ENCODE measurements at places on chromosomes 6 and 20. TPM values are rescaled to one million over a fixed set of nuclear protein-coding genes. Genes with fewer than 3 reads are reported as not detected.

Gene IL17A
- not detected for polyA plus RNA-seq

GRCh38 chr6:156383059-156383458 is 394.1 kb upstream of the ARID1B start:
- no peak for DNase-seq

Gene SLC26A8
- polyA plus RNA-seq: 0.21 TPM

DNA sequence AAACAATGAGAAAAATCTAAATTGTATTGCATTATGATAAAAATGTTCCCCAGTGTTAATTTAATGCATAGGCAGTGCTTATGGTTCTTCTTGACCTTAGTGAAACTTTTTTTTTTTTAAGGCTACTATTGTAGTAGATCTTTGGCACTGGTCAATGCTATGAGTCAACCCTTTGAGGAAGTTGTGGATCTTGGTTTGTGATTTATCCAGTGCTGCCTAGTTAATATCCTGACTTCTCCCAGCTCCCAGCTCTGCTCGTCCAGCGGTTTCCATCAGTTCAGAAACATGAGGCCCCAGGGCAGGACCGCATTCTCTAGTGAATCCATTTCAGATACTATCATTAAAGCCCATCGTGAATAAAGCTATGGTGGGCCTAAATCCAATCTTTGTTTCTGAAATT is 364.5 kb upstream of the JARID2 start:
- no peak for DNase-seq

- DNase-seq: no peak
Measured at GRCh38 chr6:135390458-135390857, 107.1 kb downstream of the AHI1 start.

DNA sequence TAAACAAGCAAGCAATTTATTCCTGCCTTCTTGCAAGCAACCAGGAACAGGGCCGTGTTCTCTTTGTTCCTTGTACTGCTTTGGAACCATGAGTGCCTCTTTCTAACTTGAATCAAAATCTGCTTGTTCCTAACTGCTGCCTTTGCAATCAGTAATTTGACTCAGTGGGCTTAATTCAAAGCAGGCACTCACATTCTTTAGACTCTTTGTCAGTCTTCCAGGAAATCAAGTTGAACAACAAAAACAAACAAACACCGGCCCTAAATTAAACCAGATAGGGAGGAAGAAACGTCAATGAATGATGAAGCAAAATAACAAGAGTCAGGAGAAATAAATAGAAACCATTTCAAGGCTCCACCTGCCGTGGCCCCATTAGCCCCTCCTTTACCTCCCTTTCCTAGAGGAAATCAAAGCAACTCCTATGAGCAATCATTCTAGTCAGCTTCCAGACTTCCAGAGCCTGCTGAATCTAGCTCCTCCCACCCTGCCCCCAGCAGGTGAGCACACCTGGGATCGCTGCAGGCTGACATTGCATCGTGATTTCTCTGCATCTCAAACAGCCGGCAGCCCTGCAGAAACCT is 582.2 kb upstream of the FLRT3 start:
- no peak for DNase-seq

Gene POU5F1
- polyA plus RNA-seq: 1.6 TPM

Gene LZTS3
- polyA plus RNA-seq: 15.8 TPM

DNA sequence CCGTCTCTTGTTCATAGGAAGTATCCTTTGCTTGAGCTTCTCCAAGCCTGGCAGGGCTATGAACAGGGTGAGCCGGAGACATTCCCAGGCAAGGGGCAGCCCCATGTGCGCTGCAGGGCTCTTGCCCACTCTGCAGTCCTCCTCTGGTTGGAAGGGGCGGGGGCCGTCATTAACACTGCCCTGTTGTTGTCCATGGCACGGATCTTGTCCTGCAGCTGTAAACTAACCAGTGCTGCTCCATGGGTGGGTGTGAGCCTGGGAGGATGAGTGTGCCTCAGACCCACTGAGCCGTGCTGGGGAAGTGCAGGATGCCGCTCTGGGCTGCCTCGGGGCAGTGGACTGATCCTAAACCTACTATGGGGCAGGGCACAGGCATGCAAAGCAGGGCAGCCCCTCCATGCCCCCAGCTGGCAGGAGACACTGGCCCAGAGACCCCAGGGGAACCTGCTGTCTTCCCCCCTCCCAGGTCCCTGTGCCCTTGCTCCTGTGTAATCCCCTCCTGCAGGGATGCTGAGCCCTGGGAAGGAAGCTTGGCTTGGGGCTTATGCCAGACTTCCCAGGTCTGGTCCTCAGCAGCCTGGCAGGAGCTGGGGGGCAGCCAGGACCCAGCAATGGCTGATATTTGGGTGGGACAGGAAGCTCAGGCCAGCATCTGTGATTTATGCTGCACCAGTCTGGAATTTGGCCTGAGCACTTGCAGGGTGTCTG is 8.5 kb downstream of the EBF4 start:
- DNase-seq: no peak

DNA sequence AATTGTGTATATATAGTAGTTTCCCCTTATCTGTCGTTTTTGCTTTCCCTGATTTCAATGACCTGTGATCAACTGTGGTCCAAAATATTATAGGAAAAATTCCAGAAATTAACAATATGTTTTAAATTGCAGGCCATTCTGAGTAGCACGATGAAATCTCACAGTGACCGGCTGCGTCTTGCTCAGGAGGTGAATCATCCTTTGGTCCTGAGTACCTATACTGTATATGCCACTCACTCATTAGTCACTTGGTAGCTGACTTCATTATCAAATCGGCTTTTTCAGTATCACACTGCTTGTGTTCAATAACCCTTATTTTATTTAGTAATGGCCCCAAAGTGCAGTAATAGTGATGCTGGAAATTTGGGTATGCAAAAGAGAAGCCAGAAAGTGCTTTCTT is 728.3 kb upstream of the EYS start:
- DNase-seq: no peak

Gene OPN5
- 0.61 TPM for polyA plus RNA-seq

- no peak for DNase-seq
Measured at GRCh38 chr20:41776421-41776820, 158.2 kb upstream of the CHD6 start.

Gene SPDEF
- 0.19 TPM for polyA plus RNA-seq

GRCh38 chr6:12009876-12010634 is 2.1 kb upstream of the HIVEP1 start:
- no peak for DNase-seq

- no peak for DNase-seq
Measured at GRCh38 chr6:166955121-166955864, 1.1 kb downstream of the RNASET2 start.

DNA sequence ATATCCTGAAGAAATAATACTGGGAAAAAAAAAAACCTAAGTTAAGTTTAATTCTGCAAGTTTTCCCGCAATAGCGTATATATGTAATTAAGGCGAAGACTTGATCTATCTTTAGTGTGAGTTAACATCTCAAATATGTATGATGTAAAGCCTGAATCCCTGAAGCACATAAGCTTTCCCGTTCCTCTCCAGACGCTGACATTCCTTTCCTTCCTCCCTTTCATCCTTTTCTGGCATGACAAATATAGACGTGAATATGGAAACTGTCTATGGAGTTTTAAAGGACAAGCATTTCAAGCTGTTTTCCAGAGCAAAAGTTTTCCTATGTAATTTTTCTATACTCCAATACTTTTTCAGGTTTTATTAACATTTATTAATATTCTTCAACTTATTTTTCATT is 637.0 kb downstream of the COL12A1 start:
- no peak for DNase-seq

- no peak for DNase-seq
Measured at GRCh38 chr20:48060841-48061720, 275.8 kb upstream of the SULF2 start.

- DNase-seq: no peak
Measured at GRCh38 chr6:137708481-137708880, 158.6 kb upstream of the TNFAIP3 start.

Gene RPS18
- 2,987 TPM for polyA plus RNA-seq

GRCh38 chr6:14720411-14721102 is 525.3 kb upstream of the JARID2 start:
- DNase-seq: no peak

DNA sequence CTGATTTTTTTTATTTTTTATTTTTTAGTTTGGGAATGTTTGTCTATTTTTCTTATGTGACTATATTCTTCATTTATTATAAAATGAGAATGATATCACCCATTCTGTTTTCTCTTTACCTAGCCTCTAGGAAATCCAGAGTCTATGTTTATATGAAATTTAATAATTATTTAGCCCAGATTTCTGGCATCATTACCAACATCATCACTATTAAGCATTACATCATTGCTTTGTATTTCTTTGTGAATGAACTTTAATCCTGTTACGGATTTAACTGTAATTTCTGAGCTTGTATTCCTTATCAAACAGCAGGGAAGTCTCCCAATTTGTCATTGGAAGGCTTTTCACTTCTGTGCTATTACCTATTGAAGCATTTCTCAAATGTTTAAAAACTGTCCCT is 72.7 kb upstream of the NOX3 start:
- DNase-seq: no peak

DNA sequence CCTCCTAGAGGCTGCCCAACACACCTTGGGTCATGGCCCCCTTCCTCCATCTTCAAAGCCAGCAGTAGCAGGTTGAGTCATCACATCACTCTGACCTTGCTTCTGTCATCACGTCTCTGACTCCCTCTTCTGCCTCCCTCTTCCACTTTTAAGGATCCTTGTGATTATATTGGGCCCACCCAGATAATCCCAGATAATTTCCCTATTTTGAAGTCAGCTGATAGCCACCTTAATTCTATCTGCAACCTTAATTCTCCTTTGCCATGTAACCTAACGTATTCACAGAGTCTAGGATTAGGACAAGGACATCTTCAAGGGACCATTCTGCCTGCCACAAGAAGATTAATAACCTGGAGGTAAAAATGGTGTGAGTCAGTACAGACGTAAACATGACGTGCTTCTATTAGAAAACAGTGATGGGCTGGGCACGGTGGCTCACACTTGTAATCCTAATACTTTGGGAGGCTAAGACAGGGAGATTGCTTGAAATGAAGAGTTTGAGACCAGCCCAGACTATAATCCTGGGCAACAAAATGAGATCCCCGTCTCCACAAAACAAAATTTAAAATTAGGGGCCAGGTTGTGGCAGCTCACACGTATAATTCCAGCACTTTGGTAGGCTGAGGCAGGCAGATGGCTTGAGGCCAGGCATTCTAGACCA is 3.3 kb downstream of the ZSWIM3 start:
- no peak for DNase-seq

DNA sequence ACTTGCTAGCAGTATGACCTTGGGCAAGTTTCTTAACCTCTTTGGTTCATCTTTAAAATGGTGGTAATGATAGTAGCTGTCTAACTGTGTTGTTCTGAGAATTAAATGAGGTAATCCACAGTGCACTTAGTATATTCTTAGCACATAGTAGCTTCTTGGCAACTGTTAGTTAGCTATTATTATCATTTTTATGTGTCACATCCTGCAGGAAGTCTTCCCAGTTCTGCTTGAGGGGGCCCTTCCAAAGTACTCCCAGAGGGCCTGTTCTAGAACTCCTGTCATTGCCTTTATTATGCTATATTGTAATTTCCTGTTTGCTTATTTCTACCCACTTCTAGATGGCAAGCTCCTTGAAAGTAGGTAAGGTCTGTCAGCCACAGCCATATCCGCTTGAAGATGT is 30.6 kb downstream of the ANKS1A start:
- DNase-seq: no peak

Gene SMLR1
- polyA plus RNA-seq: 1.2 TPM

DNA sequence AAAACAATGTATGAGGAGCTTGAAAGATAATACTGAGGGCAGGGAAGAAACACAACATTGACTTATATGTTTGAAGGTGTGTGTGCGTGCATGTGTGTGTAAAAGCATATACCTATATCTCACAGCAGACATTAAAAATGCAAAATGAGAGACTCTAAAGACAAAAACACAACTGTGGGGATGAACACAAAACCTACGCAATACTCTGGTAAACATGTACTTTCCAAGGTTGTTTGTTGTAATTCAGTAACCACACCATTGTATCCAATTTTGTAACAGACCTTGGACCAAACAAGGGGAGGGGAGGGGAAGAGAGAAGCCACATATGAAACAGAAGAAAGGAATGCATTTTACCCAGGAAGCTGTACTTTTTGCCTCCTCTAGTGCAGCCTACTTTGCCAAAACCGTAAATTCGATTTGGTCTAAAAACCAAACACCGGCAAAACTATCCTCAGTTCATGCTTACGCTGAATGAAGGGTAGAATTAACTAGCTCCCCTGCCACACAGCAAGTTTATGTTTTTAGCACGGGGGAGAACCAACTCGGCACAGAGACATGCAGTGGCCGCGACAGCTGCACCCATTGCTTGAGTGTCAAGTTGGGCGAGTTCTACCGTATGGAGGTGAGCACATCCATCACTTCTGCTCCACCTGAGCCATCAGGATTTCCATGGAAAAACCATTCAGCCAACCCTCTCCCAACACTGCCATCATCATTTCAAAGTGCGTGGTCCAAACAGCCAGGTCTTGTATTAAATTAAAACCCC is 50.0 kb downstream of the CNKSR3 start:
- no peak for DNase-seq

Gene TMEM200A
- polyA plus RNA-seq: 29.1 TPM

- no peak for DNase-seq
Measured at GRCh38 chr6:105884011-105884410, 202.1 kb upstream of the PRDM1 start.

- no peak for DNase-seq
Measured at GRCh38 chr6:53943395-53943794, 148.6 kb downstream of the LRRC1 start.

DNA sequence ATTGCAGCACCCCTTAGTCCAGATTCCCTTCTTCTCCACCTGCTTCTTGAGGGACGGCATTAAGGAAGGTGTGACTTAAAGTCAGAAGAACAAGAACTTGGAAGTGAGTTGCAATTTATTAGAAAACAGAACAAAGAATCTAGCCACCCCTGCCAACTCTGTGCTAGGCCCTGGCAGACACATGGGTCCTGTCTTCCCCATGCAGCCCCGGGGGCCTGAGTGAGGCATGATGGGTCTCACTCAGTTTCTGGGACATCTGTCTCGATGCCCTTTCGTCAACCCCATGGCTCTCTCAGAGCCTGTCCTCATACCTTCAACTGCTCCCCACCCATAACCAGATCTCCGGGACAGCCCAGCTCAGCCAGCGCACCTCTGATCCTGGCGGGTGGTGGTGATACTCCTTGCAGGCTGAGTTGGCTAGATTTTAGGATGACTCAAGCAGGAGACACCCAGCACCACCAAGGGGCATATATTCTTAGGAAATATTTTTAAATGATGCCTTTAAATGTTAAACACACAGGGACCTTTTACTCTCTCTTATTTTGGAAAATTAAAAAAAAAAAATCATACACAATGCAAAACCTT is 143.2 kb upstream of the RNF24 start:
- DNase-seq: no peak

DNA sequence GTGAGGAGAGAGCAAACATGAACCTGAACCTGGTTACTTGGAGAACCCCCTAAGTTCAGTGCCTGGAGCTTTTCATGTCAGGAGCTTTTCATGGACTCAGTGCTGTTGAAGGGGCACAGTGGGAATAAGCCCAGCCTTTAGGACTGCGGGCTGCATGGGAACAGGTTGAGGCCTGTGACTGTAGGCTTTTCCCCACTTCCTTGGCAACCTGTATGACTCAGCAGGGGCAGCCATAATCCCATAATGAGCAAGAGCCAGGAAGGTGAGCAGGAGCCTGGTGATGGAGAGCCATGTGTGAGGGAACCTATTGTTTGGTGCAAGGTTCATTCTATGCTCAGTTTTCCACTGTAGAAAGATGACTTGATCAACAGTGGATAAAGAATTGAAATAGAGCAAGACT is 23.4 kb downstream of the MEP1A start:
- no peak for DNase-seq
